ENCODE measurements at places on chromosomes 6 and 20.

DNA sequence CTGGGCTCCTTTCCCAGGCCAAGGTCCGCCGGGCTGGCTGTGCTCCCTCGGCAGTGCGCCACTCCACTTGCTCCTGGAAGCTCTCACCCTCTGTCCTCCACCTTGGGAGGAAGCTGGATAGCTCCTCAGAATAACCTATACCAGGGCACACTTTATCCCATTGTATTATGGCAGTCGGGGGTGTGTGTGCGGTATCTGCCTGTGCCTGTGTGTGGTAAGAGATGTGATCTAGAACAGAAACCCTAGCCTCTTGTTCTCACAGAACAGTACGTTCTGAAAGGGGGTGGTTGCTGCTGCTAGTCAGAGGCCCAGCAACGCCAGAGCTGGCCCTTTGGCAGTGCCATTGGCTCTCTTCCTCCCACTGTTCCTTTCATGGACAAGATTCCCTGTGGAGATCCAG is 168.4 kb downstream of the TBXT start:
- no peak for DNase-seq

DNA sequence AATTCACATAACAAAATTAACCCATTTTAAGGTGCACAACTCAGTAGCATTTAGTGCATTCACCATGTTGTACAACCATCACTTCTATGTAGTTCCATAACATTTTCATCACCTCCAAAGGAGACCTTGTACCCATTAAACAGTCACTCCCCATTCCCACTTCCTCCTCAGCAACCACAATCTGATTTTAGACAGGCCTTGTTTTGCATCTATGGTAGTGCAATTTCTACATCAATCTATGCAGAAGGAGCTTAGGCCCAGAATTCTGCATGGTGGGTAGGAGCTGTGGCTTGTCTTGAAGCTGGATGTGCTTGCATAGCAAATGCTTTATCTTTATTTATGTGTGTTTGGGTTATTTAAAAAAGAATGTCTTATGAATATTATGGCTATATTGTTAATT is 13.5 kb upstream of the HLA-DQA1 start:
- DNase-seq, result no peak

- no peak for DNase-seq
Measured at GRCh38 chr6:131096786-131097185, 33.7 kb upstream of the EPB41L2 start.

- no peak for DNase-seq
Measured at GRCh38 chr6:77092971-77093370, 370.3 kb downstream of the HTR1B start.

- DNase-seq, result peak; percentile 94
Measured at GRCh38 chr20:50146732-50147662, 6.5 kb downstream of the PEDS1 start.

DNA sequence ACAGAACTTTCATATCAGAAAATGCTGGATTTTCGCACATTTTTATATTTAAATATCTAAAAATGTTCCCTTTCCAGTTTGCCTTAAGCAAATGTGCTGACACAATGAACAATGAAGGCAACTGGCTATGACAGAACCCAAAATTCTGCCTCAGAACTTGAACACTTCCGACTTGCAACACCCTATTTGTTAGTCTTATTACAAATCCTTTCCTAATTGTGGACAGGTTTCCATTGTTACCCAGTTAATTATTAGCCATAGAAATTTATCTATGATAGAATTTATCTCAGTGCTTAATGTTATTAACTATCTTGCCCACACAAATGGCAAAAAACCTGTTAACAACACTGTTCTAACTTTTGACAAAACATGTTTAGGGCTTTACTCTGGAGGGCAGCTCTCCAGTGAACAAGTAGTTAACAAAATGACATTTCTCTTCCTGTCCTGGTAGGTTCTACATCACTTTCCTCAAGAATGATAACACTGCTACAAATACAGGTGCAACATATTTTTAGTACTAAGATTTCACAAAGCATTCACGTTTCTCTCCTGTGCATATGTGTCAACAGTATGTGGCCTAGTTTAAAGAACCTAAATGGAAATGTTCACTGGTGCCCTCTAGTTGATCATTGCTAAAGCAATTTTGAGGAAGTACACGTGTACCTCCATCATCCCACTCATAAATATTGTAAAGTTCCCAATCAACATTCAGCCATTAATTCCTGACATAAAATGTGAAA is 58.4 kb downstream of the HIVEP2 start:
- no peak for DNase-seq

DNA sequence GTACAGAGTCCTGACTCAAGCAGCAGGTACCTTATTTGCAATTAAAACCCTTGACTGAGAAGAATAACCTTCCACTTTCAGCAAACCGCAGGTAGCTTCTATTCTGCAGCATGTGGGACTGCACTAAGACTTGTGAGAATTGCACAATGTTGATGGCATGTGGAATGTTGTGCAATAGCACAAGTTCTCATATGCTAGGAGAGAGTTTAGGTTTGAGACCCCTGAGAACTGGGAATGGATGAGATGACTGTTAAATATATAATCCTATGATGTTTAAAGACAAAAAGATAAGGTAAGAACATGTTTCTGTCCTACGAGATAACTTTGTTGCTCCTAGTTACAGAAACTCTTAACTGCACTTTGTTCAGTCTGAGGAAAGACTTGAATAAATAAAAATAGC is 194.6 kb downstream of the OTOR start:
- no peak for DNase-seq
